ENCODE measurements at places on chromosomes 2 and 18. TPM values are rescaled to one million over a fixed set of nuclear protein-coding genes. Genes with fewer than 3 reads are reported as not detected.

The ZSWIM2 gene
- total RNA-seq = not detected

The PTPRM gene
- 64.2 TPM for total RNA-seq

The MFSD2B gene
- total RNA-seq = not detected

The VWA3B gene
- total RNA-seq = not detected

The DES gene
- 4.7 TPM for total RNA-seq

The RAPH1 gene
- 16.5 TPM for total RNA-seq

The KCNF1 gene
- not detected for total RNA-seq

The ALK gene
- 0.27 TPM for total RNA-seq

The EHD3 gene
- 10.7 TPM for total RNA-seq

The NOTO gene
- total RNA-seq = not detected

DNA sequence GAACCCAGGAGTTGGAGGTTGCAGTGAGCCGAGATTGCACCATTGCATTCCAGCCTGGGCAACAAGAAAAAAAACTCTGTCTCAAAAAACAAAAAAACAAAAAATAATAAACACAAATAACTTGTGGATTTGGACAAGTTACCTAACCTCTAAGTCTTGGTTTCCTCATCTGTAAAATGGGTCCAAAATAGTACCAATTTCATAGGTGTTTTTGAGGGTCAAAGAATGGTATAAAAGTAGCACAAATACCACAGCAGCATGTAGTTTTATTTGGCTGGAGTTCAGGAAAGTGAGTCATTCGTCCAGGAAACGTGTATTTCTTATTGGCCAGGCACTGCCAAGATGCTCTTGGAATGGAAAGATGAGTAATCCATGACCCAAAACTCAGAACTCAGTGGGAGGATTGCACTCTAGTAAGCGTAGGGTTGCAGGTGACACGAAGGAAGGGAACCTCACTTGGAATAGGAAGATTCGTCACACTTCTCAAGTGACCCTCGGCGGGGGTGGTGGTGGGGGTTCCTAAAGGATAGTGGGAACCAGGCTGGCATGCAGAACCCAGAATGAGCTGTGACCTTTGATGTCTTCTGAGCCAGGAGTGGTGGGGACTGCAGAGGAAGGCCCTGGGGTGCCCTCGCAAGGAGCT lies 24.4 kb downstream of the GRHL1 start:
- peak; percentile 98 for DNase-seq

DNA sequence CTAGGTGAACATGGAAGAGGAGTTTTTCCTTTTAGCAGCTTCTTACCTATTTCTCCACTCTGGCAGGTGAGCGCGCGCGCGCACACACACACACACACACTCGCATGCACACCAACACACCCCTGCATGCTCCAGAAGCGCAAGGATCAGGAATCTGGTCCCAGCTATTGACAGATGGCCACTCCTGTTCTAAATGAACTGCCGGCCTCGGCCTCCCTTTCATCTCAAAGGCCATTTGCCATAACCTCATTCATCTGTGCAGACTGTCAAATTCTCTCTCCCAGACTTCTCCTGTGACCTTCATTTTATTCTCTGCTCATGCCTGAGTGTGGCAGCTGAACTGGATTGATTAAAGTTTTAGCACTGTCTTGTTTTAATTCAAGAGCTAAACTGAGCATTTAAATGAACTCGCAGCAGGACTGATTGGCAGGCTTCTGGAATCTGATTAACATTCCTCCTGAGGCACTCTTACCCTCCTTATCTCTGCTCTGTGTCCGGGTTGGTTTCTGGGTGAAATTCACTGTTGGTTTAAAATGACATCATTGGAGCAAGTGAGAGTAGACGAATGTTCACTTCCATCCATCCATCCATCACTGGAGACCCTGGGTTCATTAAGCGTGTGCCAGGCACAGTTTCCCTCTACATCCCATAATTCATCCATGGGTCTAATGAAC lies 58.8 kb downstream of the FECH start:
- no peak for DNase-seq

- no peak for DNase-seq
Measured at GRCh38 chr2:234373060-234373459, 123.8 kb downstream of the ARL4C start.

- DNase-seq = peak; percentile 62
Measured at GRCh38 chr18:58180738-58181353, 136.8 kb downstream of the NEDD4L start.

DNA sequence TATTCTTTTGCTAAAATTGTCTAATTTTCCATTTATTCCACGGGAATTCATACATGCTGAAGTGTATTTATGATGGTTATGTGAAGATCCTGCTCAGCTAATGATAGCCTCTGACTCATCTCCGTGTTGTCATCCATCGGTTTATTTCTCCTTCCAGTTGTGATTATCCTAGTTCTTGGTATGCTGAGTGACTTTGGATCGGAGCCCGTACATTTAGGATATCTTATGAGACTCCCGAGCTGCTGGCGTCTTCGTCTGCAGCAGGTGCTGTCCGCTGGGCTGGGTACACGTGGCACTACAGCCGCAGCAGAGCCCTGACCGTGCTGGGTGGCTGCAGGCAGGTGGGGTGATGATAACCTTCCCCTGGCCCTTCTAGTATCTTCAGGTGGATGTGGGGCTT lies 40.1 kb upstream of the GALR1 start:
- DNase-seq = no peak

DNA sequence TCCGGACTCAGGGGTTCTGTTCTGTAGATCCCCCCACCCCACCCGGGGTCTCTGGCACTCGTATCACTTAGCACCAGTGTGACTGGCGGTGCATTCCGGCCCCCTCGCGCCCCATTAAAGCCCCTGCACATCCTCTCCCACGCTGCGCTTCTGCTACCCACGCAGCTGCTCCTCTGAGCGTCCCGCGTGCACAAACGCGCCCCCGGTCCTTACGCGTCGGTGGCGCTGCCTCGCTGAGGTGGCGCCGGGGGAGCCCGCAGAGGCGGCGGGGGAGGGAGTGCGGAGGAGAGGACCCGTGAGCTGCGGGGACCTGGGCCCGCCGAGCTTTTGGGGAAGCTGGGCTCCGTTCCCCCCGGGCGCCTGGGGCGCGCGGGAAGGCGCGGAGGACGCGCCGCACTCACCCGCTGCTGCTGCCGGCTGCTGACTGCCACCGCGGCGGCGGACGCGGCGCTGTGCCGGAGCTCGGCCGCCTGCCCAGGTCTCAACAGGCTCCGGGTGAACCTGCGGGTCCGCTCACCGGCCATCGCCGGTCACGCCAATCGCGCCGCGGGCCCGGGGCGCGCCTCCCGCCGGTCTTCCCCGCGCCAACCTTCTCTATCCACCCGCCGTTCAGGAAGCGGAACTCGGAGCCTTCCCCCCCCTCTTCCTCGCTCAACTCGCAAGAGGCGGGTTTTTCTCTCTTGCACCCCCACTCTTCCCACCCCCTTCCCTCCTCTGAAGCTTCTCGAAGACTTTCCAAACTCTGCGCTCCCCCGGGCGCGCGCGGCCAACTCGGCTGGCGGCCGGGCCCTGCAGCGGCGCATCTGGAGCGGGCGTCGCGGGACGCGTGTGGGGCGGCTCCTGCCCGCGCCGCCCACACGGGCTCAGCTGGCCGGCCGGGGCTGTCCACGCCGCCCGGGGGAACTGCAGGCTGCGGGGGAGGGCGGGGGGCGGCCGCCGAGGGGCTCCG lies at the start of gene DOCK10:
DOCK10 (minus strand) TSS at position 618 of the 949 bp plus-strand sequence; CDS start at position 524, 94 bp downstream.
- peak; percentile 68 for DNase-seq

DNA sequence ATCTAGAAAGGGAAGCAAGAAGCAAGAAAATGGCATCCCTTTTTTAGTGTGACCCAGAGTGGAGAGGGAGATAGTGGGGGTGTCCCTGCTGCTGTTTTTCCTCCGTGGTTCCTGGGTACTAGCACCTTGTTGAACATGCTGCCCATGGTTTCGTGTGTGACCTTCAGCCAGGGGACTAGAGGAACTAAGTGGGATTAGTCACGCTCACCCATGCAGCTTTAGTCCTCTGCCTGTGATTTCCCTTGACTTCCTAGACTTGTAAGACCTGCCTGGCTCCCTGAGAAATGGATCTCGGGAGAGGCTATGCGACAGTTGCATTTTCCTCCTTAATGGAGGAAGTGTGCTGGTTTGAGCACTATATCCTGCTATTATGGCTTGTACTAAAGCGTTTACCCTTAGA lies 471.4 kb downstream of the DCDC2C start:
- DNase-seq = peak; percentile 0

DNA sequence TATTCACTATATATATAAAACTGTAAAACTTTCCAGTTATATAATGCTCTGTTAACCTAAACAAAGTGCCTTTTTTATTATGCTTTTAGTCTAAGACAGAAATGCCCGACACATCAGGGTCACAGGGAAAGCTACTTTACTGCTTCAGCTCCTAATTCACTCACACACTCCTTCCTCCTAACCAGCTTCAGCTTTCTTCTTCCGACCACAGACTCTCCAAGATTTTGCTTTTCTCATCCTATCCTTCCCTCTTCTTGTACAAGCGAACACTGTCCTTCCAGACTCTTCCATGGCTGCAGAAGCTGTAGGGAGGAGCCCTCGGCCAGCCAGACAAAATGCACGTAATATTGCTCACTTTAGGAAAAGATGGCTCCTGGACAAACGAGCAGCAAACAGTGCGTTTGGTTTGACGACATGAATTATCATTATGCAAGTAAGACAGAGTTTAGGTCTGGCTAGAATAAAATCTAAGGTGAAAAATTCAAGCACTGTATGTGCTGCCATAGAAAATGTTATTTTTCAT lies 47.5 kb upstream of the HNRNPA3 start:
- DNase-seq = peak; percentile 72

- DNase-seq = peak; percentile 87
Measured at GRCh38 chr2:149661844-149662243, 74.3 kb upstream of the MMADHC start.

DNA sequence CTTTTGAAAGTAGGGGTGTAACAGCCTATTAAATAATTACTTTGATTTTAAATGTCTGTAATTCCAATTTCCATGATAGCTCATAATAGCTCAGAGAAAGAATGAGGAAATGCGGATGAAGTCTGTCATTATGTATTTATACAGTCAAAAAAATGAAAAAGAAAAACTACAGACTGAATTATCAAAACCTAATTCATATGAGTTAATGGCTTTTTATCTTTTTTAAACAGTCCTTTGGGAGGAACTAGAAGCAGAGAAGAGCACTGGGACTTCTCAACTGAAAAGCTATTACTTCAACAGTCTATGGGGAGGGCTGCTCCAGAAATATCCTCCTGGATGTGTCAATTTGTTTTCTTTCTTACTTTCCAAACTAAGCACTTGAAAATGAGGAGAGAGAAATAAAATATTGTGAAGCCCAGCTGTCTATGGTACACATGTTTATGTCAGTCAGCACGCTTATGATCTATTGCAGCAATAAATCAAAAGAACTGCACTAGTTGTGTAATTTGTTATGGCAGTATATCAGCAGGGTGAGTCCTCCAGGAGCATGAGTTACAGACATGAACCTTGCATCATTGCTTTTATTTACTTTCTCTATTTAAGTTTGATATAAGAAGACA lies 1550.2 kb downstream of the LRP1B start:
- peak; percentile 11 for DNase-seq

- DNase-seq = peak; percentile 72
Measured at GRCh38 chr2:197777823-197778407, 7.2 kb downstream of the BOLL start.

GRCh38 chr2:45770811-45771210 lies 119.3 kb downstream of the PRKCE start:
- peak; percentile 34 for DNase-seq

- no peak for DNase-seq
Measured at GRCh38 chr2:198232281-198232680, 427.9 kb downstream of the PLCL1 start.

DNA sequence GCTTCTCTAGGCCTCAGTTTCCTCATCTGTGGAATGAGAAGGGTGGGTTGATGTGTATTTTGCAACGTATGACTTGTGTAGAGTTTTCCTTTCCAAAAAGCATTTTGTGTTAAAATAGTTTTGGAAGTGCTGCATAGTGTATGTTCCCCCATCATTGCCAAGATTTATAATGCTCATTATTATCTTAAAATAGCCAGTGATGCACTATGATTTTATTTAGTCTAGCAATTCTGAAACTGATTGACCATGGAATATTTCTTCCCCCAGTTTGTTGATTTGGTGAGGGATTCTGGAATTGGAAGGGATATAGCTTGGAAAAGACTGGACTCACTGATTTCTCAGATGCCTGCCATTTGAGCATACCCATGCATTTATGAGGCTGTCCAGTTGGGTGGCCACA lies 130.6 kb downstream of the CCDC85A start:
- no peak for DNase-seq

DNA sequence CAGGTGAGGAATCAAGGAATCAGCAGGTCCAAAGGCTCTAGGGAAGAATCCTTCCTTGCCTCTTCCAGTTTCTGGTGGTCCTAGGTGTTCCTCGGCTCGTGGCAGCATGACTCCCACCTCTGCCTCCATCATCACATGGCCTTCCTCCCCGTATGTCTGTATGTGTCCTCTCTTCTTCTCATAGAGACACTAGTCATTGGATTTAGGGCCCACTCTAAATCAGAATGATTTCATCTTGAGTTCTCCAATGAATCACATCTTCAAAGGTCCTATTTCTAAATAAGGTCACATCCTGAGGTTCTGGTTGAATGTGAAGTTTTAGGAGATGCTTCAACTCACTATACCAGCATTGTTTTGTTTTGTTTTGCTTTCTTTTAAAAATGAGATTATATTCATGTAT lies 11.1 kb upstream of the AGFG1 start:
- DNase-seq = no peak

Data from fibroblast of the aortic adventitia (primary cell).